ENCODE measurements at places on chromosomes 11 and 22.

- DNase-seq, result no peak
Observed at GRCh38 chr22:26503758-26504157, 8.5 kb downstream of the TFIP11 start.

DNA sequence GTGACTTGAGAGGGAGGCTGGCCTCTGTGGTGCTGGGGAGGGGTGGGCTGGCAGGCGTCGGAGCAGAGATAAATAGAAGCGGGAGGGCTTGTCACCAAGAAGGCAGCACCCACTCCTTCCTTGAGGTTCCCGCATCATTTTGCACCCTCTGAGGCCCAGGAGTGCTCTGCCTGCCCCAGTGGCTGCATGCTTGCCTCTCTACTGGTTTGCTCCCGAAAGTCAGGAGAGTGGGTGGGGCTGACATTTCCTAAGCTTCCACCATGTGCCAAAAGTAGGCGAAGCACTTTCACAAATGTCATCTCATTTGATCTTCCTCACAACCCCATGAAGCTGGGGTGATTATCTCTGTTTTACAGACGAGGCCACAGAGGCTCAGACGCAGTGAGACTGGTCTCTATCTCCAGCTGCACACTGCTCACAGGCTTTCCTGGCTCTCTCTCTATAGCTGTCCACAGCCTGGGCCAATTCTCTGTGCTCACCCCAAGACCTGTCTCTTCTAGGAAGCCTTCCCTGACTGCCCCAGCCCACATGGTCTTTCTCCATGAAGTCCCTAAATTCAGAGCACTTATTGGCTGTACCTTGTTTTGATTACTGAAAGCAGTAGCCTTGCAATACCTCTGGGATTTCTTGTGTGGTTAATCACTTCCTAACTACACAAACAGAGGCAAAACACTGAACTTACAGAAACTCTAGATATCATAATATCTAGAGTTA lies 2.6 kb upstream of the UCP3 start:
- DNase-seq, result no peak

DNA sequence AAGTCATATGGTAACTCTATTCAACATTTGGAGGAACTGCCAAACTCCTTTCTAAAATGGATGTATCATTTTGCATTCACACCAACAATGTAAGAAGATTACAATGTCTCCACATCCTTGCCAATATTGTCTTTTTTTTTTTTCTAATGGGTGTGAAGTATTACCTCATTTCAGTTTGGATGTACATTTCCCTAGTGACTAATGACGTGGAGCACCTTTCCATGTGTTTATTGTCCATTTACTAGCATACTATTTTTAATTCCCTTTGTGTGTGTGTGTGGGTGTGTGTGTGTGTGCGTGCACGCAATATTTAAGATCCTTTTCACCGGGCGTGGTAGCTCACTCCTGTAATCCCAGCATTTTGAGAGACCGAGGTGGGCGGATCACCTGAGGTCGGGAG lies 62.7 kb downstream of the APOL3 start:
- no peak for DNase-seq

DNA sequence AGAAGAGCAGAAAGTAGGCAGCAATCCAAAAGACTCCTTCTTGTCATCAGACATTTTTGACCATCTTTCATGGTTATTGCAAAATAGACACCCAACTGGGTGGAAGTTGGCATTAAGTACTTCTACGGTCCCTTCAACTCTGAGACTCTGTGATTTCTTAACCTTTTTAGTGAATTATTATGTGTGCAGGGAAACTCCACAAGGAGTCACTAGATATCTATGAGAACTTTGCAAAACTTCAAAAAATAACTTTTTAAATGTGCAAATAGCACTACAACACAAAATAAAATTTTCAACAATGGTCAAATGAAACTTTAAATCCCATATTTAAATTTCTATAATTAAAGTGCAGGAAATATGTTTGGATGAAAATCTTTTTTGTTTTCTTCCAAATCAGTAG lies 88.7 kb downstream of the SLC17A6 start:
- DNase-seq, result no peak

GRCh38 chr22:38298312-38299005 lies 18.8 kb downstream of the CSNK1E start:
- peak; percentile 9 for DNase-seq

DNA sequence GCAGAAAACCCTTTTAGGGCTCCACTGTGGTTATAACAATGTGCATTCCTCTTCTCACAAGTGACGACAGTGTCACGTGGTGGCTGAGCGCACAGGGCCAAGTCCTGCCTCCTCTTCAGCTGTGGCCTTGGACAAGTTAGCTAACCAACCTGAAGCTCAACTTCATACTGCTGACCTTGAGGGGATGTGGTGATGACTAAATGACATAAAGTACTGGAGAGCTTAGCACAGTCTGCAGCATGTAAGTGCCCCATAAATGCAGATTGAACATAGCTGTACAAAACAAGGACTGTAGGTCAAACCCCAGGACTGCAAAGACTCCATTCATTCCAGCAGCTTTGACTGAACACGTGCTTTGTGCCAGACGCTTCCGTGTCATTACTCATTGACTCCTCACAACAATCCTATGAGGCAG lies 20.1 kb upstream of the MRGPRX2 start:
- DNase-seq, result no peak

DNA sequence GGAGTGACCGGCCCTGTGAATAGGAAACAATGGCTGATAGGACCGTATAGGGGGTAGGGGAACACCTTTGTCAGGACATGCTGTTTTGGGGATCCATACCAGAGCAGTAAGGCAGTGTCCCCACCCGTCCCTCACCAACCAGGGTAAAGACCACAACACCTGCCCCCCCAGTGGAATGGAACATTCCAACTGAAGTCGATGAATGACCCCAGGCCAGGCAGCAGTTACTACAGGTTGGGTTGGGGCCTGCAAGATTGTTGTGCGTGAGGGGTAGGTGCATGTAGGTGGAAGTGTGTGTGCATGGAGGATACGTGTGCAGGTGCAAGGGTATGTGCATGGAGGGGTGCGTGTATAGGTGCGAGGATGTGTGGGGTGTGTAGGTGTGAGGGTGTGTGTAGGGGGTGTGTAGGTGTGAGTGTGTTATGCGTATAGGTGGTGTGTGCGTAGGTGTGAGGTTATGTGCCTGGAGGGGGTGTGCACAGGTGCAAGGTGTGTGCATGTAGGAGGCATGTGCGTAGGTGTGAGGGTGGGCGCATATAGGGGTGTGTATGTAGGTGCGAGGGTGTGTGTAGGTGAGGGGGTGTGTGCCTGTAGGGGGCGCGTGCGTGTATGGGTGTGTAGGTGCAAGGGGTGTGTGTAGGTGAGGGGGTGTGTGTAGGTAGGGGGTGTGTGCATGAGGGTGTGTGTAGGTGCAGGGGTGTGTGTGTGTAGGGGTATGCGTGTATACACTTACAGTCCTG lies 32.9 kb downstream of the PISD start:
- DNase-seq, result no peak

- peak; percentile 70 for DNase-seq
Observed at GRCh38 chr22:17797721-17798559, 23.7 kb upstream of the BID start.

GRCh38 chr11:110955776-110956175 lies 243.5 kb upstream of the ARHGAP20 start:
- DNase-seq, result no peak

DNA sequence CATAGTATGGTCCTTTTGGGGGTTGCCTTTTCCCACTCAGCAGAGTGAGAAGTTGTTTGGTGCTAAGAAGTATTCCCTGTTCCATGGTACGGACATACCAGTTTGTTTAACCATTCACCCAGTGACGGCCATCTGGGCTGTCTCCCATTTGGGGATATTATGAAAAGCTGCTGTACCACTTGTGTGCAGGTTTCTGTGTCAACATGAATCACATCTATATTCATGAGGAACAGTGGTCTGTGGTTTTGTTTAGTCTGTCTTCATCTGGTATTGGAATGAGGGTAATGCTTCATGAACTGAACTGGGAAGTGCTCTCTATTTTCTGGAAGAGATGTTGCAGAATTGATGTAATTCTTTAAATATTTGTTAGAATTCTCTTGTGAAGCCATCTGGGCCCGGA lies 89.5 kb downstream of the TRMU start:
- DNase-seq, result no peak

All from Kasumi-1 (cell line).